ENCODE measurements at places on chromosomes 7 and 10. TPM values are rescaled to one million over a fixed set of nuclear protein-coding genes. Genes with fewer than 3 reads are reported as not detected.
A peak's percentile ranks its signal among the peaks of the same experiment; 100 is the strongest.

The SPACDR gene
- 1.1 TPM for total RNA-seq

The TLL2 gene
- total RNA-seq = under 0.01 TPM

GRCh38 chr7:96059075-96059474 lies 262.8 kb downstream of the SLC25A13 start:
- no peak for DNase-seq

DNA sequence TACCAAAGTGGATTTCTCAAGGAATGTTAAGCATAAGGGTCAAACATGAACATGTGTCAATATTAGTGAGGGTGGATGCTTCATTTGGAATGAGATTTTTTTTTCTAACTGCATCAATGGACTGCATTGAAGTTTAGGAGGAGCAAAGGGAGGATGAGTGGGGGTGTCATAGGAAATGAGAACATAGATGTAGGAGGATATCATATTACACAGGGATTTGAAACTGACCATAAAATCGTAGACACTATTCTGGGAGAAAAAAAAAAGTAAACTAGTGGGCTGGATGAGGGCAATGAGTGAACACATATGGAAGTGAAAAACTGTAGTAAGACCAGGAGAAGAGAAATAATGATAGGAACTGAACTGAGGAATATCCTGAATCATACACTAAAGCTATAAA lies 109.4 kb downstream of the SEMA3A start:
- DNase-seq = peak; percentile 85
